ENCODE measurements at places on chromosomes 6 and 20.

DNA sequence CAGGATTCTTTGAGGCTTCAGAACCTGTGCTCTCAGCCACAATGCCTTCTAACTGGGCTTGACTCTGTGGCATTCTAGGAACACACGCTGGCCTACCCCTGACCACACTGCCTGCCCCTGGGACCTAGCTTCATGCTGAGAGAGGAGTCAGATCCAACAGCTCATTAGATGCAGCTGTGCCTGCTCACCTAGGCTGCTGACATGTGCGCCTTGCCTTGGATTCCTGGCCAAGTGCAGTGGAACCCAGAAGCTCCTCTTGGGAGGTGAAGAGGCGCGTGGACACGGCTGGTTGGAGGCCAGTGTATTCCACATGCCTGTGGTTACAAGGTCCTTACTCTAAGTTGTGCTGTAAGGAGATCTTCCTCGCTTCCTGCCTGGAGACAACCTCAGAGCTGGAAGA, 24.7 kb upstream of the KCNK16 start:
- DNase-seq, result no peak

DNA sequence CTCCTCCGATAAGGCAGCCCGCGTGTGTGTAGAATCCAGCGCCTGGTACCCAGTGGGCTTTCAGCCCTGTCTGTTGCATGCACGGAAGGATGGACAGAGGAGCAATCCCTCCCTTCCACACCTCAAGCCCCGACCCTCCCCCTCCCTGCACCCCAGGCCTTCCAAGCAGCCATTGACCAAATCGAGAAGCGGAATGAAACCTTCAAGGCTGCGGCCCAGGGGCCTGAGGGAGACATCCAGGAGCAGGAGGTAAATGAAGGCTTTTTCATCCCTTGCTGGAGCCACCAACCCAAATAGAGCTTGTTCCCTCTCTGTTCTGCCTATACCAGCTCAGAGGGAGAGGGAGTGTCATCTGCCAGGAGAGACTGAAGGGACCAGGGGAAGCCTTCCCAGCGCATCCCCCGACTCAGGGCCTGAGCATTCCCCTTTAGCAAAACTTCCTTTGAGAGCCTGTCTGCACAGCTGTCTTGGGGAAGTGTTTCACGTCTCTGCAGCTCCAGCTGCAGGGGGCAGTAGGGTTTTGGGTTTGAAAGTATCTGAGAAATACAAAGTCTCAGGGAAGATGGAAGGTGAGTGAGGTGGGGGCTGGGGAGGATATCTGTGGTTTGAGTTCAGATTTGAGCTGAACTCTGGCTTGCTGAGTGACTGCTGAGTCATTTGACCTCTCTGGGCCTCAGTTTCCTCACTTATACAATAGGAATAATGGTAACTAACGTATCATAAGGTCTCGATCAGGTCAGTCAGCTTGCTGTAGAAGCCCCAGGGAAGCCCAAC, 16.1 kb downstream of the FGD2 start:
- no peak for DNase-seq

DNA sequence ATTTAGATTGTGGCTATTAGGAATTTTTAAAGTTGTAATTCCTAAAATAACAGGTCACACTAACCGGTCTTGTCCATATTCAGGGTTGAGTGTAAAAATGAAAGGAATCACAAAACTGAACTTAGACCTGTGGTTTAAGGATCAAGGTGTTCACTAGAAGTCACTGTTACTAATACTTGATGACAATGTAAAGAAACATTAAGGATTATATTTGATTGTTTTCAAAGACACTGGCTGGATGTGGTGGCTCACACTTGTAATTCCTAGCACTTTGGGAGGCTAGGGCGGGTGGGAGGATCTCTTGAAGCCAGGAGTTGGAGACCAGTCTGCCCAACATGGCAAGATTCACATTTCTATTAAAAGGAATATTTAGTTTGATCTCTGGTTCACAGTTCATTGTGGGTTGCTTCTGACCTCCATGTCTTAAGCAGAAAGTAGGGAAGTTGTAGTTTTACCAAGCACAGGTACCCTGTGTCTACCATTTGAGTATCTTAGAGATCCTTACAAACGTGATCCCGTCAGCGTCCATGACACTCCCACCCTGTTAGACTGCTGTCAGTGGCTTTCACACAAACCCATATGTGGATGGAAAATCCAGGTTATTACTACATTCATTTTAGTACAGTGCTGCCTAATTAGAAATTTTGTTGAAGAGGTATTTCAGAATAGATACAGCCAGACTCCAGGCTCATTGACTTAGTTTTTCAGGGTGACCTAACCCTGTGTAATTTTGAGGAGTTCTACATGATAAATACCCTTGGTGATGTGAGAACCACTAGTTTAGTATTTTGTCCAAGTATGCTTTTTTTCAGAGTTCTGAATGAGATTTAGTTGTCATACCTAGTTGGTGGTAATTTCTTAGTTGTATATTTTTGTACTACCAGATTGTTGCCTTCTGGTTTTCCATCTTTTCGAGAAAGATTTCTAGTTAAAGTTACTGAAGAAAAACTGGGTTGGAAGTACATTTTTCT, 10.2 kb downstream of the SRSF3 start:
- DNase-seq, result no peak

DNA sequence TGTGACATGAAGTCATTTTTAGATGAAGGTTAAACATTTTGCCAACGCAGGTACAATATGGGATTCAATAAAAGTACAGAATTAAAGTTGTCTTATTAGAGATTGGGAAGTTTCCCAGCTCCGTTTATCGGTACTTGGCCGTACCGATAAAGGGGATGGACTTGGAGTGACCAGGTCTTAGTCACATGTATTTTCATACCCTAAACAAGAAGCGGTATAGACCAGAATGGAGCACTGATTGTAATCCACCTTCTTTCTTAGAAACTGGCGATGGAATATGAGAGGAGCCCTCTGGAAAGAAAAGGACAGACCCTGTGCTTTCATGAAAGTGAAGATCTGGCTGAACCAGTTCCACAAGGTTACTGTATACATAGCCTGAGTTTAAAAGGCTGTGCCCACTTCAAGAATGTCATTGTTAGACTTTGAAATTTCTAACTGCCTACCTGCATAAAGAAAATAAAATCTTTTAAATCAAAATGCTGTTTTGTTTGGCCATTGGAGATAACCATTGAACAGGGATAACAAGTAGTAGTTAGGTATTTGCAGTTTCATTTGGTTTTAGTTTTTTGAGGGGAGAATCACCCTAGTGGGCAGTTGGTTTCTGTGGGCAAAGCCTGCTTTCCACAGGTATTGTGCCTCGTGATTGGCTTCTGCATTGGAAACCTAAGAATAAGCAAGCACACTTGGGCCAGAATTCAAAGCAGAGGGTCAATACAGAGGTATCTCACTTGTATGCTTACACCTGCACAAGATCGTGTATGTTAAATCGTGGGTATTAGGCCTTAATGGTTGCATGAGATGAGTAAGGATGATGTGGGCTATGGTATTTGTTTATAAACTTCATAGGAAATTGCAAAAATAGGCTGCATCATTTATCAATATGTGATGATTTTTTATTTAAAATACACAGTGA, 11.2 kb upstream of the ZNFX1 start:
- DNase-seq, result no peak

GRCh38 chr6:87905101-87905641, 142.5 kb upstream of the SPACA1 start:
- DNase-seq, result no peak

GRCh38 chr6:63636518-63637021, 968 bp downstream of the PHF3 start:
- DNase-seq, result peak; percentile 59

GRCh38 chr6:138103871-138104270, 3.3 kb downstream of the PERP start:
- DNase-seq, result no peak

DNA sequence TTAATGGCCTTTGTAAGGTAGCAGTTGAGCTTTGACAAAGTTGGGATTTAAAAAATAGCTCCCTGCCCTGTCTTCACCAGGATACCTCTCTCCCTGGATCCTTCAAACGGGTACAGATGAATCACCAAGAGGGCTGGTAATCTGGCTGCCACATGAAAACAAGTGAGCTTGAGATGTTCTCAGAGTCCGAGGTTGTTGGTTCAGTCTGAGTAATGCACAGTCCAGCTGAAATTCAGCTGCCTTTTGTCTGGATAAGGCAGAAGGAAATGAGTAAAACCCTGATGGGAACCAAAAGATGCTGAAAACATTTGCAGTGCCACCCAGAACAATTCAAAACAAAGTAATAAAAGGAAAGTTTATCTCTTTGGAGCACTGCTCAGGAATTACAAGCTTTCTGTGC, 86.8 kb downstream of the GJA1 start:
- no peak for DNase-seq

- DNase-seq, result no peak
These were observed 9.3 kb downstream of the TRAPPC3L start for GRCh38 chr6:116536216-116536621.

DNA sequence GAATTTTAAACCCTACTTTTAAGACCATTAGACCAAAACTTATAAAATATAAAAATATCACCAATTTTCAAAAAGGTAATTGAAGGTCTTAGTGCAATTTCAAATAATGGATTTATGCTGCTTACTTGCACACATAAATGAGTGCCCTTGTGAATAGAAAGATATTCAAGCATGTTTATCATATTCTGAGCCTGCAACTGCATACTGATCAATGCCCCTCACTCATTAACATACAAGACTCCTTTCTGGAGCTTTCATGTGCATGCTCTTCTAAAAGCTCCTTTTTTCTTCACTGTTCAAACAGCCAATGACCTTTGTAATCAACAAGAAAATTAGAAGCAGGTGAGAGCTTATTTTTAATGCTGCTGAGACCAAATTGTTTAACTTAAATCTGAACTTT, 1139.3 kb downstream of the HACE1 start:
- no peak for DNase-seq

GRCh38 chr6:38684237-38684636, 18.7 kb downstream of the GLO1 start:
- DNase-seq, result no peak
